ENCODE measurements at places on chromosomes 5 and 9.

DNA sequence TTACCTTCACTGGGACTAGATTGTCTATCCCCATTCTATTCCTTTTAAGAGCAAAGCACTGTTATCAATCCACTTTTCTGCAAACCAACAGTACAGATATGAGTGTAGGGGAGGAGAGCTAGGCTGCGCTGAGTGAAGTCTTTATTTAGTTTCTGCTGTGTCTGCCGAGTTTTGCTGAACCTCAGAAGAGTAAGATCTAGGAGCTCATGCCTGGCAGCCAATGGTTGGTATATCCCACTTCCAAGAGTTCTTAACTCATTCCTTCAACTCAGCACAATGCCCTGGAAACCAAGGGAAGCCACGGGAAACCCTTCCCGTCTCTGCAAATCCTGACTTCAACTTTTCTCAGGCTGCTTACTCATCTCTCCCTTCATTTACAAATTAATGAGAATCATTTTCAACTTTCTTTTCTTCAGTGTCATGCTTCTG, 58.0 kb upstream of the JAK2 start:
- DNase-seq = no peak

- no peak for DNase-seq
These were observed 128.1 kb downstream of the CRB2 start for GRCh38 chr9:123484130-123484529.

DNA sequence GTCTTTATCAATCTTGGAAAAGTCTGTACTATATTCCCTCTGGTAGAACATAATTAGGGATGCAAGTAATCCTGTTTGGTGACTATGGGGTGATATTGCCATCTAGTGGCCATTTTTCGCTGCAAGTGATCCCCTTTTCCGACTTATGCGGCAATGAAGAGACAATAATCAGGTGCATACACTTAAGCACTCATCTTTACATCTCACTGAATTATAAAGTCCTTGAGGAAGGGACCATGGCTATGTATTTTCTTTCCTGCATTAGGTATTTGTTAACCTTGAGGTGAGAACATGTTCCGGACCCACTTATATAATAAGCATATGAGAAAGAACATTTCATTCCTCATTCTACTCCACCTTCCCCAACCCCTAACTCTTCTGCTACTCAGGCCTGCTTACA, 19.6 kb upstream of the LIX1 start:
- peak; percentile 76 for DNase-seq

DNA sequence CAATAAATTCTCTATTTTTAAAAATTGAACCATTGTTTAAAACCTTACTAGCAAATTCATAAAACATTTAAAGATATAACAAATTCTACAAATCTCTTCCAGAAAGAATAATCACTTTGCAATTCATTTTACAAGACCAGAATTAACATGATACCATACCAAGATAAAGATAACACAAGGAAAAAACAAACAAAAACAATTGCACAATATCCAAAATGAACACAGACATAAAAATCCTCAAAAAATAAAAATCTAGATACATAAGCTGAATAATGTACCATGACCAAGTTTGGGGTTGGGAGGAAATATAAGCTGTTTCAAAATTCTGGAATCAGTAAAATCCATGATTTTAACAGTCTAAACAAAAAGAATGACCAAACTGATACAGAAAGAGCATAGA, 11.1 kb downstream of the CCNG1 start:
- DNase-seq = no peak
